Stimulated activated naive CD4-positive, alpha-beta T cell (primary cell): ENCODE measurements at places on chromosomes 1 and 21.

GRCh38 chr1:193905288-193906085 lies 719.1 kb upstream of the B3GALT2 start:
- no peak for DNase-seq

DNA sequence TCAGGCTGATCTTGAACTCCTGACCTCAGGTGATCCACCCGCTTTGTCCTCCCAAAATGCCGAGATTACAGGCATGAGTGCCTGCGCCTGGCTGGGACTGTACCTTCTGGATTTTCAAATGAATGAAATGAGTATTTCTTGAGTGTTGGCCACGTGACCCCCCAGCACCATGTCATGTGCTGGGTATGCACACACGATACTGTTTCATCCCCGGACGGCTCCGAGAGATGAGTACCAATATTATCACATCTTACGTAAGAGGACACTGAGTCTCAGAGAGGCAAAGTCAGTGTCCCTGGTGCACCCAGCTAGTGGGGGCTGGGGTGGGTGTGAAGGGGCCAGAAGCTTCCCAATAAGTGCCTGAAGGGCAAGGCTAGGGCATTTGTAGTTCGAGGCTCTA lies 780 bp upstream of the CROCC start:
- no peak for DNase-seq

DNA sequence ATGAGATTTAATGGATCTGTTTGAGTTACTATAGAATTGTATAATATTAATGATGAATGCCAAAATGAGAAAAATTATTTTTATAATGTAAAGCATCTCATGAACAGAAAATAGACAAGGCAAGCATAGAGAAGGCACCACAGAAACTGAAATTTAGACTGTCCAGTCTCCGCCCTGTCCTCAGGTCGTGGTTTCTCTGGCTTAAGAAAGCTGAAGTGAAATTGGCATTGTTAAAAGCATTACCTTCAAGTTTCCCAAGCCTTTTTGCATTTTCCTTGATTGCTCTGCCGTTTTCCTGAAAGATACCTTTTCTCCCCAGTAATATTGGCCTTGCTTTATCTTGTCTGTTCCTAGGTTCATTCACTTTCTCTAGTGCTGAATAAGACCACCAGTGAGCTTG lies 58.0 kb downstream of the VPS13D start:
- DNase-seq, result no peak

DNA sequence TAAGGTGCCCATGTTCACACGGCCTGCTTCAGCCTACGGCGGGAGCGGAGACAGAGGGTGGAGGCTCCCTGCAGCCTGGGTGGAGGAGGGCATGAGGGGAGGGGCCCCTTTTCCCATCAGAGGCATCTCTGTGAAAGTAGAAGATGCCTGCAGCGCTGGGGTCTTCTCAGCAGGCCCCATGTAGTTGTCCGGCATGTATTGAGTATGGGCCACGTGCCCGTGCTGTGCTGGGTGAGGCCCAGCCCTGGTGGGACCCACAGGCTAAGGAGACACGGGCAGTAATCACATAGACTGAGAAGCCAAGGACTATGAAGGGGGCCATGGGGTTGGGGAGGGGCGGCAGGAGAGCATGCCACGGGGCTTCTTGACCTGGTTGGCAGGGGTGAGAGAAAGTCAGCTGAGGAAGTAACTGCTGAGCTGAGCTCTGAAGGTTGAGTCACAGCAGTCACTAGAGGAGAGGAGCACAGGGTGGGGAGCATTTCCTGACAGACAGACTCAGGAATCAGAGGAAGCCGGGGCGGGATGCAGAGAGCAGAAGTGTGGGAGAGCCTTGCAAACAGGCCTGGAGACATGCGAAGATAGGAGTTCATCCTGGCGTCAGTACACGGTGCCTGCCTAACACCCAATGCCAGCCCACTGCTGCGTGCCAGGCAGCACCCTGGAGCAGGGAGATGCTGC lies 21.6 kb downstream of the PSEN2 start:
- DNase-seq, result no peak

DNA sequence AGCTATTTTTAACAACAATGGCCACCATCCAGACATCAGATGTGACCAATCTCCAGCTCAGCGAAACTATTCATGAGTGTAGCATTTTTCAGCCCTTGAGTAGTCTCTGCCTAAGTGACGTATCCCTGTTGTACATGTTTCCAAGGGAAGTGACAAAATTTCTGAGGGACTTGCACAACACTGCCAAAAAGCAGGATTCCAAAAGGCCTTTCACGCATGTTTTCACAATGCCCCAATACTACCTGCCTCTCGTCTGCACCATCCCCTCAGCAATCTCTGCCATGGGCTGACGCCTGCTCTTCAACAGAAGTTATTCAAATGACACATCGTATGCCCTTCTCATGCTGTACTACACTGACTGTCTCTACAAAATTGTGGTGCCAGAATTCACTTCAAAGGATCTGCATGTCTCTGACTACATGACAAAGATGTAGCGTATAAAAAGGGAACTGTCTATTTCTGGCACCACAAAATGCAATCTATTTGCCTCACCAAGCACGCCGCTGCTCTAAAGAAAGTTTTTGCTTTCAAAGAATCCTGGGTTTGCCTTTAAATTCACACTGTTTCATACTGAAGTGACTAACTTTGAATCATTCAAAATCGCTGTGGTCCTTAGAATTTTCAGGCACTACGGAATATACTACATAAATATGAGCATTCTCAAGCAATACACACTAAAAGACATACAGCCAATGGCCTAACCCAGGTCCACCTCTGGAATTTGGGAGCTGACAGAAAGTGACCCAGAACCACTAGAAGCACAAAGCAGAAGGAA lies 32.9 kb downstream of the JAK1 start:
- DNase-seq, result no peak

GRCh38 chr1:235919833-235920441 lies 53.2 kb upstream of the LYST start:
- DNase-seq, result no peak

GRCh38 chr1:170321113-170321512 lies 175.4 kb downstream of the NTMT2 start:
- DNase-seq, result no peak

- no peak for DNase-seq
These were observed 22.6 kb downstream of the MIS18A start for GRCh38 chr21:32256251-32256650.

- DNase-seq, result no peak
These were observed 16.9 kb upstream of the VAMP3 start for GRCh38 chr1:7754234-7754633.

- DNase-seq, result no peak
These were observed 1574.2 kb downstream of the PLA2G4A start for GRCh38 chr1:188402986-188403385.

GRCh38 chr21:37454869-37455503 lies 88.4 kb downstream of the DYRK1A start:
- DNase-seq, result no peak

DNA sequence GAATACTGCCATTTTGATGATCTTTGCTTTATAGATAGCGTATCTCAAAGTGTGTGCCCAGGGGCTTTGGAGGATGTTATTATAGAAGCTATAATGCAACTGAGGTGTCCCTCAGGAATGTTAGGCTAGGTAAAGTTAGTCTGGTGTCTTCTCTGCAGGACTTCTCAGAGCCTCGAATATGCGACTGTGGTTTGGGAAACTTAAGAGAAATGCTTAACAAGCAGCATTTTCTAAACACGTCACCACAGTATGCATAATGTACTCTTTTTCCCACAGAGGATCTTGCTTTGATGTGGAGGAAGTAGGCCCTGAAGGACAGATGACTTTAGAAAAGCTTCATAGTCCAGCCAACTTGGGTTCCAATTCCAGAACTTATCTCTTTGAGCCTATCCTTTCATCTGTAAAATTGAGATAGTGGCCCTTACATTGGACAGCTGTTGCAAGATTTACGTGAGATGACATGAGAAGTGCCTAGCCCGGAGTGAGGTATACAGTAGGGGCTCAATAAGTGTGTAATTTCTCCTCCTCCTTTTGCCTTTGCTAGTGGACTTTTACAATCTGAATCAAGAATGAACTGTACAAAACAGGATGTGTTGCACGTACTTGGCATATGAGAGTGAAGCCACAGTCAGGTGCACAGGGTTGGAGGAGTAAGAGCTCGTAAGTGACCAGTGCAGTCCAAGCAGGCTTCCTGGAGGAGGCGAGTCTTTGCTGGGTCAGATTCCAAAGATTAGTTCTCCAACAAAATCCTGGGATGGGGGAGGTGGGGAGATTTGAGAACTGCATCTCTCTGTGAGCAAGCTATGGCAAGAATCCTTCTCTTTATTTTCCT lies 29.7 kb upstream of the TRABD2B start:
- DNase-seq, result no peak

DNA sequence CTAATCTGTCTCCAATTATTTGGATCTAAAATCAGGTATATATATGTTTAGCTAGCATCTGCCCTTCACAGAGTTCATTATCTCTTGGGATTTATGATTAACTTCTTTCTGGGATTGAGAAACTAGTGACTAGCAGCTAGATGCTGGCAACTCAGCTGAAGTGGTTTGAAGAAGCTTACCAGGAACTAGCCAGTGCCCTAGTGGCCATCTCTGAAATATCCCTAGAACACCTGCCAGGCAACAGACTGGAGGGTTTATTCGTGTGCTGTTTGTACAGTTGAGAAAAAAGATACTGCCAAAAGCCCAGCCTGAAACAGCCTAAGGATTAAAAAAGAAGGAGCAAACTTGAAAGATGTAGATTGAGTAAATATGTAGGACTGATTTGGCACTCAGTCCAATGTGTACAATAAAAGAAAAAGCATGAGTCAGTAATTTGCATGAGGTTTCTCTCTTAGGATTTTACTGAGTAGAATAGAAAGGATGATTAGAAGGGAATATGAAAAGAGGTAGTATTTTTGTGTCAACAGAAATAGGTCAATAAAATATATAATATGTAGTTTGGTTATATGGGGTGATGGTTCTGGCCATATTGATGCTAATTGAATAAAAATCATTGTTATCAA lies 1144.6 kb upstream of the ADGRL2 start:
- DNase-seq, result no peak

DNA sequence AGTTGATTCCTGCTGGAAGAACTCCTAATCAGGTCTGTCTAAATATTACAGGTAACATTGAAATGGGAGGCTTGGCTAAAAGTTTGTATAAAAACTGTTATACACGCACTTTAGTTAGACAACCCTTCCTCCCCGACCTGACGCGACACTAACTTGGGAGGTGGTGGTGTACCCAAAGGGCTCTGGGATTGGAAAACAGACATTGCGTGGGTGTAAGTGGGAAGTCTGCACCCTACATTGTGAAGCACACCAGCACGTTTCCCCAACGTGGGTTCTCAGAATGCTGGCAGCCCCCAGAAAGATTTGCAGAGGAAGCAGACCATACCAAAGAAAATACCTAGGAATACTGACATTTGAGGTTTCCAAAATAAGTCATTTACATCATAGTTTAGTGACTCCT lies 16.8 kb downstream of the OR2T11 start:
- no peak for DNase-seq

- DNase-seq, result no peak
These were observed 75.8 kb upstream of the MCOLN3 start for GRCh38 chr1:85124091-85124490.

DNA sequence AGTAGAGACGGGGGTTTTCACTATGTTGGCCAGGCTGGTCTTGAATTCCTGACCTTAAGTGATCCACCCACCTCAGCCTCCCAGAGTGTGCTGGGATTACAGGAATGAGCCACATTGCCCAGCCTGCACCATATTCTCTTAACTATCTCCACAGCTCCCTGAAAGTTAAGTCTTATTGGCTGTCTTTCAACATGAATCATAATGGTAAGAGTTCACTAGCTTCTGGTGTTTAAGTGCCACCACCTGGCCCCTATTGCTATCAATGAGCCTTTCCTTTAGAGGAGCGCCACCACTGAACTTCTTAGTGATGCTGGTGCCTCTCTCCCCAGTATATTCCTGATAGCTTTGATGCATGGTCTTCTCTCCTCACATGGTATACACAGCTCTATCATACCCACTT lies 15.7 kb downstream of the ZFYVE9 start:
- no peak for DNase-seq

DNA sequence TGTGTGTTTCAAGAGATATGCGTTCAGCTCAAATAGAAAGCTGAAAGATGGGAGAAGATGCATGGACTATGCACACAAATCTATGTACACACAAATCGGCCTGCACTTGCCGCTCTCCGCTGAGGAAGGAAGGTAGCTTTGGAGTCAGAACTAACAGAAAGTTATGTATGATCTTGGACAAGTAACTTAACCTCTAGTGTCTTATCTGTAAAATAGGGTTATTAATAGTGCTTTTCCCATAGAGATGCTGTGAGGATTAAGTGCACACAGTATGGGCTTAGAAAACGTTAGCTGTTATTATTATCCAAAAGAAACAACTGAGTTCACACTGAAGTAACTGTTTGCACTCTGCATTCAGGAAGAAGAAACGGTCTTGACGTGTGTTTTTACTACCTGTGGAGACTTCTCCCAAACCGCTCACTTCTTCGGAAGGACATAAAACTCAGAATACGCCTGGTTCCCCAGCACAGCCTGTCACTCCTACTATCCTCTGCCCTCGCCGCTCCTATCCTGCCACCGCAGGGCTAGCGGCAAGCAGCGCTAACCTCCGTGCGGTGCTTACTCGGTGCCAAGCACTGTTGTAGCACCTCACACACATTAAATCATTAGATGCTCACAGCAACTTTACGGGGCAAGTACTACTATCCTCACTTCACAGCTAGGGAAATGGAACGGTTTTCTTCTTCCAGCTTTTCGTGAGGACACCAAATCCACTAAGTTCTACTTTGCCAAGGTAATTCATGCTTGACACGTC lies 1.3 kb downstream of the TGFBR3 start:
- peak; percentile 33 for DNase-seq

DNA sequence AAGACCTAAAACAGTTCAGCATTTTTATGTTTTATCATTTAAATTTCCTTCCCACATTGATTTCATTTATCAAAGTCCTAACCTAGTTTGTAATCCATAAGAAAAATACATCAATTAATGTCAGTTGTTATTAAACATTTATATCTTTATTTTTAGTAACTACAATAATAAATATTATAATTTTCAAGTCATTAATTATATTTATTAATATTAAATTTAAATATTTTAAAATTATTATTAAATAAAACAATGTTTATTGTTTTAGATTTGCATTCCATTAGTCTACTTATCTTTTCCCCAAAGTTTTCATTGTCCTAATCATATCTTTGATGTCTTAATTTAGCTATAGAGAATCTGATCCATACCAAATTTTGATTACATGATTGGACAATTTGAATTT lies 368.9 kb downstream of the PLA2G4A start:
- DNase-seq, result no peak

- DNase-seq, result no peak
These were observed 35.7 kb upstream of the MYSM1 start for GRCh38 chr1:58735586-58735985.

DNA sequence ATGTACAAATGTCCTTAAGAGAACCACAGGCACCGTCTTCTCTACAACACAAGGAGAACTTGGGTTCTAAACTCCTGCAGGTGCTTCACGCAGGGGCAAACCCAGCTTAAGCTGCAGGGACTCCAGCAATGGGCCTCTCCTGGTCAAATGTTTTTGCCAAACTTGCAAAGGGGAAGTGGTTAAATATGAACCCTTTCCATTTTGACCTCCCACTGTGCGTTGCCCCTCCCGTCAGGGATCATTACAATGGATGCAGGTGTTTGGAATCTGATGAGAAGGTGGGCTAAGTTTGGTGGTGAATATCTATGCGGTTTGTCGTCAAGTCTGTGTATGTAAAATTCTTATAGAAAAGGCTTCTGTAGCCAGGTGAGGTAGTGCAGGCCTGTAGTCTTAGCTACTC lies 29.1 kb upstream of the SLC25A33 start:
- DNase-seq, result no peak
